Hematopoietic multipotent progenitor cell treated with erythropoietin and hydrocortisone succinate and interleukin-3 and kit ligand, for 17 days (in vitro differentiated cells): ENCODE measurements at places on chromosomes 3 and 15.

DNA sequence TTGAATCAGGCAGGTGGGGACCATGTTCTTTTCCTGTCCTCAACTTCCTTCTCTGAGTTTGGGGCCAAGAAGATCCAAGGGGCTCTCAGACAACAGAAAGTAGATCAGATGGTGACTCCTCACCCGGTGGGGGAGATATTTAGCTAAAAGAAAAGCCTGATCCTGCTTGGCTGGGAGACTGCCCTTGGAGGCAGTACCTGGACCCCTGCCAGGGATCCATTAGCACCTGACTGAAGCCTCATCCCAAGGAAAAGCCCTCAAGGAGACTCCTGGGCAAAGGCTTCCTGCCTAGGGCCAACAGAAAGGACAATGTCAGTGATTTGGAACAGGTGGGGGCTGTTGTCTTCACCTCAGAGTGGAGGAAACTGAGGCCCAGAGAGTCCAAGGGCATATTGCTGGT lies 33.5 kb upstream of the HHATL start:
- no peak for DNase-seq

GRCh38 chr3:156637480-156638022 lies 36.8 kb upstream of the TIPARP start:
- DNase-seq, result no peak

- DNase-seq, result no peak
These were observed 89.0 kb downstream of the CHCHD6 start for GRCh38 chr3:126792998-126793397.

DNA sequence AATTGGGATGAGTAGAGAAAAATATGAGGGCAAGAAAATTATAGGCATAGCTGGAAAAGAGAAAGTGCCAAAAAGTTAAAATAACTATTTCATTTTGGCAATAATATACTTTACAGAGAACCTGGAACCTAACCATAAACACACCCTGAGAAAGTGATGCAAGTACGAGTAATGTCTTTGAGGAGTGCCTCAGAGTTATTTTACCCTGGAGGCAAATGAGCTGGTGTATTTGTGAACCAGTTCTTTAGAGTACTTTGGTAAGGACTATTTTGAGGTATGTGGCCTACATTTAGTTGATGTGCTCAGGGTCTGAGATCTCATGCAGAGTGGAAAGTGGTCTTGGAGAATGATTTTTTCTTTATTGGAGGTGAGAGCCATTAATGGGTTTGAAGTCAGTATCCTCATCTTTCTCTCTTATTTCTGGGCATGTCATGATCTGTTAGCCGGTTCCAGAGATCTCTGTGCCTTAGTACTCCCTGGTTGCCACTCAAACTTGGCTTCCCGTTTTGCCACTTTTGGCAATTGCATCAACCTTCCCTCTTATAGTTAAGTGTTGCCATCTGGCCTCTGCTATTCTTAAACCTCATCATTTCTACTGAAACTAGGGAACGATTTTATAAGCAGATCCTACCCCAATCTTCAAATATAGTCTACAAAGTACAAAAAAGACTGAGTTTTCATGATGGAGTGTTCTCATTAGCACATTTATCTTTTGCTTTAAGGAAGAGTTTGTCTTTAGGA lies 145.7 kb downstream of the EPHA6 start:
- DNase-seq, result no peak

DNA sequence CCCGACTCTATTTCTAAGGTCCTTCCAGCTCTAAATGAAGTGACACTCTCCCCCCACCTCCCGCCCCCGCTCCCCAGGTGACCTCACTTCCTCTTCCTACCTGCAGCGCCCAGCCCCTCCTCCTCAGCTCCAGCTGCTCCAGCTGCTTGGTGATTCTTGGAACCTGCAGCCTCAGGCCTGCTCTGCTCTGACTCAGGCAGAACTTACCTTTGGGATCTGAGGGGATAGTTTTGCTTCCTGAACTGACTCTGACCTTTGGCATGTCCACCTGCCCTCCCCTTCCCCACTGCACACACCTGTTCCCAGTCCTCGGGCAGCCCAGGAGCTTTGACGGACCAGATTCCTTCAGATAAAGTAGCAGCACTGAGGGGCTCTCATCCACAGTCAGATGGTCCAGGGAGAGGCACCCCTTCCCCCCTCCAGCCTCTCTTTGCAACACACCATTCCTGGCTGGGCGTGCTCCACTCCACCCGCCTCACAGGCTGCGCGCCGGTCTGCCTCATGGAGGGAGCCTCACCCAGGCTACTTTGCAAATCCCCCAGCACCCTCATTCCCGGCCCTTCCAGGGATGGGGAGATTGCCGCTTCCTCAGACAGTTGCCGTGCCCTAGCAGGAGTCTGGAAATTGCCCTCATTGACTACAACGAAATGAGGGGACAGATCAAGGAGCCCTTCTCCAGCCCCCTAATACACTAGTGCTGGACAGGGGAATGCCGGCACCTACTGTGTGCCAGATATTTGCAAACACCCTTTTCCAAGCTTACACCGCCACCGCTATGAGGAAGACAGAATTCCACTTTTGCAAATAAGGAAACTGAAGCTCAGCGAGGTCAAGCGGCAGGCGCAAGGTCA lies 692 bp upstream of the C15orf39 start:
- peak; percentile 14 for DNase-seq

GRCh38 chr15:38672814-38673670 lies 108.4 kb upstream of the RASGRP1 start:
- DNase-seq, result no peak

DNA sequence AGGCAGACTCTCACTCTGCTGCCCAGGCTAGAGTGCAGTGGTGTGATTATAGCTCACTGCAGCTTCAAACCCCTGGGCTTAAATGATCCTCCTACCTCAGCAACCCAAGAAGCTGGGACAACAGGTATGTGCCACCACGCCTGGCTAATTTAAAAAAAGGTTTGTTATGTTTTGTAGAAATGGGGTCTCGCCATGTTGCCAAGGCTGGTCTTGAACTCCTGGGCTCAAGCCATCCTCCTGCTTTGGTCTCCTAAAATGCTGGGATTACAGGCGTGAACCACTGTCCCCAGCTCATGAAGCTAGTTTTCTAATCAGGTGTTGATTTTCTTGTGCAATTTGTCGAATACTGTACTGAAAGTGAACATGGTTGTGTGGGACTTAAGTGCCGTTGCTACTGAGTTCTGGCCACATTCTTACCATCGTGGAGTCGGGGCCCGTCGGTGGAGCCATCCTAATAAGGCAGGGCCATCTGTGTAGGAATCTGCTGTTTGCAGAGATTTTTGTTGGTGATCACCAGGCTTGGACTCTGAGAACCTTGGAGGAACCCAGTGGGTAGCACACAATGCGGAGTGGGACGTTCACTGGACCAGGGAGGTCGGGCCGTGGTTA lies 193.2 kb downstream of the GOLGA6L6 start:
- DNase-seq, result no peak

DNA sequence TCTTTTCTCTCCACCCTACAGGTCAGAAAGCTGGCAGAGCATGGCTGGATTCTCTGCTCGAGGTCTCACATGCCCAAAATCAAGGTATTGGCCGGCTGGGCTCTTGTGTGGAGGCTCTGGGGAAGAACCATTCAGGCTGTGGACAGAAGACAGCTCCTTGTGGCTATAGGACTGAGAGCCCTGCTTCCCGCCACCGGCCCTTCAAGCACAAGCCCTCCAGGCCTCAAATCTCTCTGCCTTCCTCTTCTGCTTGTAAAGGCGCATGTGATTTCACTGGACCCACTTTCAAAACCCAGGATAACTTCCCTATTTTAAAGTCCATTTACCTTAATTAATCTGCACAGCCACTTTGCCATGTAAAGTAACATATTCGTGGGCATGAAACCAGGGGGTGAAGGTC lies 36.2 kb upstream of the MGLL start:
- DNase-seq, result no peak

DNA sequence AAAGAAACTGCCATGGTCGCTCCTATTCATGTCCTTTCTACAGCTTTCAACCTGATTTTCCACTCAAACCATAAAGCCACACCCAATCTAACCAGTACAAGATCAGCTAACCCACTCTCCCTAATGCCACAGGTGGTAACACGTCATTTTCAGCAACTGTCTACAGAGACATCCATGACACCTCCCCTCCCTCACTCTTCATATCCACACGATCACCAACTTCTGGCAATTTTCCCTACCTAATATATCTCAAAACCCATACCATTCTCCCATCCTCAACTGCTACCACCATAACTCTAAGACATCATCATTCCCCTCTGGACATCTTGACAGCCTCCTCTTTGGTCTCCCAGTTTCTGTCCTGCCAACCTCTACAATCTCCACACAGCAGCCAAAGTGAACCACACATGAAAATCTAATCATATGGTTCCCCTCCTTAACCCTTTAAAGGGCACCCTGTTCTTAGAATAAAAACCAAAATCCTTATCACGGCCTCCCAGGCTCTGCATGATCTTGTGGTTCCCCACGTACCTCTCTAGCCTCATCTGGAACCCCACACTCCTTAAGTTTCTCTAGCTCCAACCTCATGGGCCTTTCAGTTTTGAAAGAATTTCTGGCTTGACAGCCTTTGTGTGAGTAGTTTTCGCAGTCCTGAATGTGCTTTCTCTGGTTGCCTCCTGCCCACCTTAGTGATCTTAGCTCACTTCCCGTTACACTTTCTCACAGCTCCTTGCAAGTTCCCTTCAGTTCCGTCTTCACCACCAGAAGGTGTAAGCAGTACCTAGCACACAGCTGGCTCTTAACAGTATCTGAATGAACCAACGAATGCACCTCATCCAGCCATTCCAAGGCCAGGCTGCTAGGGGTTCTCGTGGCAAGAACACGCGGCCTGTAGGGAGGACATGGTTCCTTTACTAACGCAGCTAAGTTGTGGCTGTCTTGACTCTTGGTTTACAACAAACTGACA lies 33.4 kb downstream of the SPINK8 start:
- DNase-seq, result no peak

- DNase-seq, result no peak
These were observed 426.3 kb downstream of the AGBL1 start for GRCh38 chr15:86505951-86506350.

GRCh38 chr15:99508852-99509251 lies 56.9 kb upstream of the MEF2A start:
- no peak for DNase-seq

GRCh38 chr3:197912741-197913476 lies 37.1 kb upstream of the RPL35A start:
- no peak for DNase-seq

GRCh38 chr15:60541481-60542299 lies 62.7 kb upstream of the ICE2 start:
- DNase-seq, result no peak
